ENCODE measurements at places on chromosomes 1 and 21.

DNA sequence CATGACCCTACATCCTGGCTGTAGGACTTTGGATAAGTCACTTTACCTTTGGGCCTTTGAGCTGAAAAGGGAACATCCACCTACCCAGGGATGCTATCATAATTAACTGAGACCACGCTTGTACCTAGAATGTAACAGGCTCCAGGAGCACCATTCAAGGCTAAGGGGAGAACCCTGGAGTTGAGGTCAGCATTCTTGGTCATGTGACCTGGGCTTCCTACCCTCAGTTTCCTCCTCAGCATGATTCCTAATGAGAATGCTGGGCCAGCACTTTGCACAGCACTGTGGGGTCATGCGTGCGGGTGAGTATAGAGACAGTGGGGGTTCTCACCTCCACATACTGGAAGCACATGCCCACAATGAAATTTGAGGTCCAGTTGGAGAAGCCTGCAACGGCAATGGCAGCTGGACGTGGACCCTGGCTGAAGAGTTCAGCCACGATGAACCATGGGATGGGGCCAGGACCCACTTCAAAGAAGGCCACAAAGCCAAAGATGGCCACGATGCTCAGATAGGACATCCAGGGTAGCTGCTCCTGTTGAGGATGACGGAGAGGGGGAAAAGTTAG is 31.3 kb downstream of the SLC2A1 start:
- H3K27ac ChIP-seq = no peak overlapping the region
- H3K27me3 ChIP-seq = no peaks in the 10 kb centered on the region
- no peaks in the 10 kb centered on the region for H3K4me1 ChIP-seq
- DNase-seq = no peak
- no peak overlapping the region for H3K4me3 ChIP-seq
- peaks cover 33% of the 10 kb centered on the region for H3K36me3 ChIP-seq

- peaks cover 23% of the 10 kb centered on the region for H3K4me1 ChIP-seq
- H3K27me3 ChIP-seq = no peaks in the 10 kb centered on the region
- no peak within 1 kb of the TSS for H3K4me3 ChIP-seq
- DNase-seq = no peak
Observed at GRCh38 chr1:167090314-167090942, at the start of gene GPA33. Gene GPA33, minus strand, starts transcription at chr1:167090377. Its CDS starts 90 bp downstream, at chr1:167090287.

- DNase-seq = no peak
- H3K4me1 ChIP-seq = no peaks in the 10 kb centered on the region
- H3K36me3 ChIP-seq = no peaks in the 10 kb centered on the region
- no peak overlapping the region for H3K27ac ChIP-seq
- H3K4me3 ChIP-seq = no peak overlapping the region
- no peaks in the 10 kb centered on the region for H3K27me3 ChIP-seq
Observed at GRCh38 chr1:242147096-242147976, 148.4 kb upstream of the MAP1LC3C start.

- H3K27ac ChIP-seq = no peak overlapping the region
- peaks cover 23% of the 10 kb centered on the region for H3K4me1 ChIP-seq
- DNase-seq = no peak
- H3K27me3 ChIP-seq = peaks cover 51% of the 10 kb centered on the region
- no peak overlapping the region for H3K4me3 ChIP-seq
Observed at GRCh38 chr1:231165371-231165770, 3.5 kb downstream of the TRIM67 start.

GRCh38 chr1:7539769-7540175 is 231.3 kb upstream of the VAMP3 start:
- no peaks in the 10 kb centered on the region for H3K36me3 ChIP-seq
- DNase-seq = no peak
- H3K27me3 ChIP-seq = no peaks in the 10 kb centered on the region
- H3K4me1 ChIP-seq = no peaks in the 10 kb centered on the region
- no peak overlapping the region for H3K4me3 ChIP-seq
- no peak overlapping the region for H3K27ac ChIP-seq

GRCh38 chr1:118042501-118042900 is 113.0 kb downstream of the WDR3 start:
- no peaks in the 10 kb centered on the region for H3K36me3 ChIP-seq
- no peaks in the 10 kb centered on the region for H3K27me3 ChIP-seq
- DNase-seq = no peak
- no peak overlapping the region for H3K4me3 ChIP-seq

GRCh38 chr1:18776777-18777176 is 82.7 kb downstream of the TAS1R2 start:
- no peak overlapping the region for H3K27ac ChIP-seq
- no peak overlapping the region for H3K4me3 ChIP-seq
- H3K4me1 ChIP-seq = no peaks in the 10 kb centered on the region
- H3K36me3 ChIP-seq = no peaks in the 10 kb centered on the region
- no peak for DNase-seq

- no peak overlapping the region for H3K27ac ChIP-seq
- H3K27me3 ChIP-seq = no peaks in the 10 kb centered on the region
- H3K4me1 ChIP-seq = no peaks in the 10 kb centered on the region
- H3K4me3 ChIP-seq = no peak overlapping the region
Observed at GRCh38 chr1:109705411-109705810, 6.6 kb upstream of the GSTM5 start.

- H3K27me3 ChIP-seq = no peaks in the 10 kb centered on the region
- no peak for DNase-seq
- peaks cover 10% of the 10 kb centered on the region for H3K4me1 ChIP-seq
- H3K4me3 ChIP-seq = no peak overlapping the region
- H3K27ac ChIP-seq = no peak overlapping the region
Observed at GRCh38 chr1:67610450-67610849, 74.6 kb upstream of the GADD45A start.

- H3K27me3 ChIP-seq = no peaks in the 10 kb centered on the region
- peaks cover 59% of the 10 kb centered on the region for H3K4me1 ChIP-seq
- DNase-seq = no peak
Observed at GRCh38 chr1:234725177-234726132, 115.5 kb upstream of the IRF2BP2 start.

- H3K4me3 ChIP-seq = no peak overlapping the region
- no peak overlapping the region for H3K27ac ChIP-seq
- no peak for DNase-seq
- no peaks in the 10 kb centered on the region for H3K4me1 ChIP-seq
- peaks cover 50% of the 10 kb centered on the region for H3K27me3 ChIP-seq
Observed at GRCh38 chr21:31556662-31557061, 102.8 kb upstream of the SOD1 start.

DNA sequence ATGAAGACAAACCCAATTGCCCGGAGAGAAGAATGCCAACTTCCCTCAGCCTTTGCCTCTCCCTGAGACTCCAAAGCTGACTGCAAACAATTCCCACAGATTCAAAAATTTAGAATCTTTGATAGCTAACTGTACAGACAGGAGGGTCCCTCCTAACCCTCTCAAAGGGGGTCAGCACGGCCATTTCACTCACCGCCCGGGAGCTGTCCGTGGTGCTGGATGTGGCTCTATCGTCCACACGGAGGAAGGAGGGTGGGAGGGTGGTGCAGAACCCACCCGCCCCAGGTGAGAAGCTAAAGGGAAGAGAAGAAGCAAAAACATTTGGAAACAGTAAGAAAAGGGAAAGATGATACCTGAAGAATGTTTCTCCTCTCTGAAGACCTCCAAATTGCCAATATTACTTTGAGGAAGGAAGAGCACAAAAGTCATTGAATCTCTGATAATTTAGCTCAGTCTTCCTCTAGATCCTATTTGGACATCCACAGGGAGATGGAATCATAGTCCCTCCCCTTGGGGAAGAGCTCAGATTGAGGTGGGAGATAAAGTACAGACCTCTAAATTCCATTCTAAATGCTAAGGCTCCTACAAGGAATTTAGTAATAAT is 45.6 kb downstream of the RHBG start:
- H3K4me1 ChIP-seq = no peaks in the 10 kb centered on the region
- H3K27me3 ChIP-seq = no peaks in the 10 kb centered on the region
- H3K4me3 ChIP-seq = no peak overlapping the region
- no peak overlapping the region for H3K27ac ChIP-seq
- no peak for DNase-seq

DNA sequence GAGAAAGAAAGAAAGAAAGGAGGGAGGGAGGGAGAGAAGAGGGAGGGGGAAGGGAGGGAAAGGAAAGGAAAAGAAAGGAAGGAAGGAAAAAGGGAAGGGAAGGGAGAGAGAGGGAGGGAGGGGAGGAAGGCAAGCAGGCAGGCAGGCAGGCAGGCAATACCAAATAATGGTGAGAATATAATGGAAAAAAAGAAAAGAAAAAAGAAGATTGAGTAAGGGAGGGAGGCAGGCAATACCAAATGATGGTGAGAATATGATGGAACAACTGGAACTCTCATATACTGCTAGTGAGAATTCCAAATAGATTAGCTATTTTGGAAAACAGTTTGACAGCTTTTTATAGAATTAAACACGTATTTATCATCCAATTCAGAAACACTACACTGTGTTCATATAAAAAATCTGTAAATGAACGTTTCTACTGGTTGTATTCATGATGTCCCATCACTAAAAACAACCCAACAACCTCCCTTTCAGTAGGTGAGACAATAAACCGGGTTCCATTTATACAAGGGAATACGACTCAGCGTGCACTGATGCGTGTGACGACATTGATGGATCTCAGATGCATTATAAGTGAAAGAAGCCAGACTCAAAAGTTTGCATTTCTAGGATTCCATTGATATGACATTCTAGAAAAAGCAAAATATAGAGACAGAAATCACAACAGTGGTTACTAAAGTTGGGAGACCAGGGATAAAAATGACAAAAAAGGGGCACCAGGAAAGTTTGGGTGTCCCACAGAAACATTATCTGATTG is 226.4 kb downstream of the DSCAM start:
- no peaks in the 10 kb centered on the region for H3K36me3 ChIP-seq
- no peaks in the 10 kb centered on the region for H3K27me3 ChIP-seq
- no peak for DNase-seq
- H3K4me1 ChIP-seq = no peaks in the 10 kb centered on the region
- H3K27ac ChIP-seq = no peak overlapping the region

DNA sequence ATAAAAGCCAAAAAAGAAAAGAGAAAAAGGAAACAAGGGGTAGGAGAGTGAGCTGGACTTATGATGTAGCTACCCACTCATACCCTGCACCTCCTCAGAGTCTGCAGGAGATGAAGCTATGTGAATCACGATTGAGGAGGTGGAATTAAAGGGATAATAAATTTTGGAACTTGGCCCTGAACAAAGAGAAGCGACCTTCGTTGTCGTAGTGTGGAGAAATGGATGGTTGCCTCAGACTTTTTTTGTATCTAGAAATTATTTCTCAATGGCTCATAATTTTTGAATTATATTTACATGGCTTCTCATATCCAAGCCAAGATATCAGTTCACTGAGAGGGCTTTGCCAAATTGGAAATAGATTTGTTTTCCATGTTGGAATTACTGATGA is 37.8 kb upstream of the SIPA1L2 start:
- H3K36me3 ChIP-seq = no peaks in the 10 kb centered on the region
- no peak overlapping the region for H3K27ac ChIP-seq
- no peaks in the 10 kb centered on the region for H3K27me3 ChIP-seq
- H3K4me1 ChIP-seq = no peaks in the 10 kb centered on the region
- no peak overlapping the region for H3K4me3 ChIP-seq

GRCh38 chr1:163730411-163730821 is 408.7 kb downstream of the NUF2 start:
- H3K36me3 ChIP-seq = no peaks in the 10 kb centered on the region
- no peak overlapping the region for H3K27ac ChIP-seq
- H3K4me3 ChIP-seq = no peak overlapping the region
- H3K4me1 ChIP-seq = no peaks in the 10 kb centered on the region
- DNase-seq = no peak

DNA sequence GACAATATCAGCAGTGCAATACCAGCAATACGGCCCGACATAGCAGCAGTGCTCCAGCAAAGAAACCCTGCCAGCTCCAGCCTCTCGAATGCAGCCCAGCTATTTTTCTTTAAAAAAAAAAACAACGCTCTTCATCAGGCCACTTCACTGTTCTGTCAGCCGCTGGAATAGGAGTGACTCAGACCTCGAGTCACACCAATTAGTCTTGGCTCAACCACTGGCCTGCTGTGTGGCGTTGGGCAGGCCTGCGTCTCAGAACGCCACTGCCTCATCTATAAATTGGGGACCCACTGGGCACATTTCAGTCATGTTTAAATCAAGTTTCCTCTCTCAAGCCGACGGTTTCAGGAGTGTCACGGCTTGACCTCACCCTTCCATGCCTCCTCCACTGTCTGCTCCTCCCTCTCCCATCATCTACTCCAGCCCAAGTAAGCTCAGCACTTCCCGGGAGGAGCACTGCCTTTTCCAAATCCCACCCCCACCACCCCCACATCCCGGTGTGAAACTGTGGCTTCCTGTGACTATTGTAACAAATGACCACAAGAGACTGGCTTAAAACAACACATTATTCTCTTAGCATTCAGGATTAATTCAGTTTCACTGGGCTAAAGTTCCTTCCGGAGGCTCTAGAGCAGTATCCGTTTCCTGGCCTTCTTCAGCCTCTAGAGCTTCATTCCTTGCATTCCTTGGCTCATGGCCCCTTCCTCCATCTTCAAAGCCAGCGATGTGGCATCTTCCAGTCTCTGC is 71.9 kb upstream of the EFHD2 start:
- no peaks in the 10 kb centered on the region for H3K36me3 ChIP-seq
- H3K4me3 ChIP-seq = no peak overlapping the region
- H3K27ac ChIP-seq = peak overlapping the region; percentile 74
- H3K27me3 ChIP-seq = no peaks in the 10 kb centered on the region
- peaks cover 45% of the 10 kb centered on the region for H3K4me1 ChIP-seq
- DNase-seq = peak; percentile 82

GRCh38 chr1:221234791-221235190 is 355.5 kb downstream of the HLX start:
- H3K27me3 ChIP-seq = no peaks in the 10 kb centered on the region
- no peak overlapping the region for H3K27ac ChIP-seq
- no peak overlapping the region for H3K4me3 ChIP-seq
- no peaks in the 10 kb centered on the region for H3K4me1 ChIP-seq
- no peak for DNase-seq
- no peaks in the 10 kb centered on the region for H3K36me3 ChIP-seq

GRCh38 chr1:178953538-178954324 is 72.0 kb upstream of the FAM20B start:
- no peak for DNase-seq
- no peaks in the 10 kb centered on the region for H3K36me3 ChIP-seq
- H3K4me3 ChIP-seq = no peak overlapping the region
- peak overlapping the region; percentile 32 for H3K27ac ChIP-seq

GRCh38 chr1:211527888-211528287 is 35.9 kb upstream of the RD3 start:
- no peak overlapping the region for H3K27ac ChIP-seq
- no peak for DNase-seq
- peaks cover 16% of the 10 kb centered on the region for H3K4me1 ChIP-seq
- no peaks in the 10 kb centered on the region for H3K27me3 ChIP-seq
- no peaks in the 10 kb centered on the region for H3K36me3 ChIP-seq
- no peak overlapping the region for H3K4me3 ChIP-seq

- no peaks in the 10 kb centered on the region for H3K27me3 ChIP-seq
- no peak overlapping the region for H3K27ac ChIP-seq
- H3K4me1 ChIP-seq = no peaks in the 10 kb centered on the region
- no peaks in the 10 kb centered on the region for H3K36me3 ChIP-seq
- DNase-seq = no peak
Observed at GRCh38 chr1:89641781-89642180, 8.9 kb downstream of the LRRC8C start.

Measured in tibial artery (tissue), 4 donors.